Pancreas (tissue), 10 donors: ENCODE measurements at places on chromosomes 12 and 14. TPM values are rescaled to one million over a fixed set of nuclear protein-coding genes. Genes with fewer than 3 reads are reported as not detected.

The P2RX2 gene
- not detected for total RNA-seq

The RNASE3 gene
- not detected for total RNA-seq

The SMCO3 gene
- total RNA-seq: 0.19 TPM

The C12orf50 gene
- total RNA-seq: 0.09 TPM

The NEUROD4 gene
- not detected for total RNA-seq

The RDH12 gene
- 1.4 TPM for total RNA-seq

The CLEC4A gene
- total RNA-seq: 0.32 TPM

The MON2 gene
- 33.0 TPM for total RNA-seq

The REM2 gene
- total RNA-seq: 0.19 TPM

The TDRD9 gene
- 5.6 TPM for total RNA-seq

The COL2A1 gene
- total RNA-seq: not detected
